GM23338 (cell line): ENCODE measurements at places on chromosomes 3 and 15.
A peak's percentile ranks its signal among the peaks of the same experiment; 100 is the strongest.

DNA sequence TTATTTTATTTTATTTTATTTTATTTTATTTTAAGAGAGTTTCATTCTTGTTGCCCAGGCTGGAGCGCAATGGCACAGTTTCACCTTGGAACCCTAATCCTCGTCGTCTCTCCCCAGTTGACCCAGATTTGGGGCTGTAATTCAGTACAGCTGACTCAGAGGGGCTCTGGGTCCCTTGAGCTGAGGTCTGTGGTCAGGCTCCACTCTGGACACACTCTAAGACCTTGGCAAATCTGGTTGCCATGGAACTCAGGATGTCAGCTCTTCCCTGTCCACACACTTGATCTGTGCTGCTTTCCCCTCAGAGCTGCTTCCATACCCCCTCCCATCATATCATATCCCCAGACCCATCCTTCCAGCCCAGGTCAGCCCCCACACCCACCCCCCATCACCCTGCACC, 675 bp upstream of the CYP11A1 start:
- no peak for DNase-seq

- DNase-seq, result no peak
Observed at GRCh38 chr3:81778678-81779182, 17.3 kb upstream of the GBE1 start.

DNA sequence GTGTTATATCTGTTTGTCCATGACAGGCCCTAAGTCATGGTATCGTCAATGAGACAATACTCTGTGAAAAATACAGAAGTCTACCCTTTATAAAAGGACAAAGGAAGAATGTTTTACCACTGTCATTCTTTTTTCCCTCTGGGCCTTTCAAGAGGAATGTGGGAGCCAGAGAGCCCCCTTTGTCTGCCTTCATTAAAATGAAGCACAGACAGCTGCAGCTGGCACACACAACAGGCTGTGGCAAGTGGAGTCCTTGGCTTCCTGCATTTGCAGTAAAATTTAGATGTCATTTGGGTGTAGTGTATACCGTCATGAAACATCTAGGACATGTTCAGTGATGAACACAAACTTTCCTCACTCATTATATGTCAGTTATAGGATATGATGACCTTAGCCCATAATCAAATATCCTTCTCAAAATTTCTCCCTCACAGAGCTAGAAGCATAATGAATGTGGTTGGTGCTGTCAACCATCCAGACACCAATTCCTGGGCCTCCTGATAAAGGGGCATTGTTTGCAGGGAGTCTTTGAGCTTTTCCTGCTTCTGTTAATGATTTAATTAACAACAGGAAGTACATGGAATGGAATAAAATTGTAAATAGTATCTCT, 76.4 kb downstream of the DHX36 start:
- peak; percentile 60 for DNase-seq

DNA sequence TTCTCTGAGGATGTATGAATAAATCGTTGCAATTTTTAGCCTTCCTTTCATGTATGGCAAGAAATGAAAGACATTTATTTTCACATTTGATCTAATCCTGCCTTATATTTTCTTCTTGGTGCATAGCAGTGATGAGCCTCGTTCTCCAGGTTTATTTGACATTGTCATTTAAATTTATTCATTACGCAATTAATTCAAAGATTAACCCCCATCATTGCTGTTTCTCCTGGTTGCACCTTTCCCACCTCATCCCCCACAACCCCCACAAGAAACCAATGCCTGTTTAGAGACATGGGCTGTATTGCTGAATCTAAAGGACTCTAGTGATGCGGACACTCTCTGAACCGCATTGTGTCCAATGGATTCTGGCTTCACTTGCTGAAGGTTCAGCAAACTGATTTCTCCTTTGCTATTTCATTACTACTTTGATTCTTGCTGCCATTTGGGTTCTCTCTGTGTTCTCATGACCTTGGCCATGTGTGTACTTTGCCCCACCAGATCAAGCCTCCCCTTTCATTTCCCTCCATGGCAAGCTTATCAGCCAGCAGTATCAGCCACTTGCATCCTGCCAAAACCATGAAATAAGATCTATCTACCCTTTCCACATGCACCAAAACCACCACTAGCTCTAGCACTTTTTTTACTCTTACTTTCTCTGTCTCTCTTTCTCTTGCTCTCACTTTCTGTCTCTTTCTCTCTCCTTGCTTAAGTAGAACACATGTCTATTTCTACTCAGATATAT, 382.7 kb downstream of the GBE1 start:
- DNase-seq, result no peak

GRCh38 chr3:12334786-12335185, 45.9 kb downstream of the PPARG start:
- no peak for DNase-seq
